ENCODE measurements at places on chromosomes 2 and 18.
A peak's percentile ranks its signal among the peaks of the same experiment; 100 is the strongest.

GRCh38 chr2:5914811-5915611, 222.8 kb downstream of the SOX11 start:
- DNase-seq = peak; percentile 1

GRCh38 chr2:240957656-240958365, 40.6 kb upstream of the SNED1 start:
- DNase-seq = no peak

DNA sequence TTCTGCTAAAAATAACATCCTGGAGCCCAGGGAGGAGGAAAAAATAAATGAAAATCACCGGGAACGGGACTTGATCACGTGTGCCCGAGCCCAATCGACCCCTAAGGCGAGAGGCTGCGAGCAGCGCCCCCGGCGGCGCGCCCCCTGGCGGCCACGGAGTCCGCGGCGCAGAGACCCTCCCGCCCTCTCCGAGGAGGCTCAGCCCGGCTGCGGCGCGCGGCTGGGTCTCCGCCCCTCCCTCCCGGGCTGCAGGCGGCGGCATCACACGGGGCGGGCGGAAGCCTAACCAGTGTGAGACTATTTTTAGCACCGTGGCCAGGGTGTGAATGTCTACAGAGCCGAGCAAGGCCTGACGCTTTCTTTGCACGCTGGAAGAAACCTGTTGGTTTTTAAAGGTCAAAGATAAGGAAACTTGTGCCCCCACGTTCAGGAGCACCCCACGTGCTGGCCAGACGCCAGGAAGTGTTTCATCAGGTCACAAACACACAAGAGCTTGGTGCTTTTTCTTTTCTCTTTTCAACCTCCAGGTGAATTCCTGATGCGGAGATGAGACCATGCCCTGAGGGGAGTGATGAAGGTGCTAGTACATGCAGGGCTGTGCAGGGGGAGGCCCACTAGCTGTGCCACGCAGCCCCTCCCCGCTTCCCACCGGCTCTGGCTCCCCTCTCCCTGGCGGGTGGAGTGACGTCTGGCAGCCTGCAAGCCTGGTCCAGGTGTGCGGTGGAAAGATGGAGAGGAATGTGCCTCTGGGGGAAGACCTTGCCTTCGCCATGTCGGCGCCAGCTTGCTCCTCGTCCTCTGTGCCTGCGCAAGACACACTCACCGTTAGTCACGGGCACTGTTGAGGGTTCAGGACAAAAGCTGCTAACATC, 35.3 kb upstream of the DNMT3A start:
- peak; percentile 87 for DNase-seq

DNA sequence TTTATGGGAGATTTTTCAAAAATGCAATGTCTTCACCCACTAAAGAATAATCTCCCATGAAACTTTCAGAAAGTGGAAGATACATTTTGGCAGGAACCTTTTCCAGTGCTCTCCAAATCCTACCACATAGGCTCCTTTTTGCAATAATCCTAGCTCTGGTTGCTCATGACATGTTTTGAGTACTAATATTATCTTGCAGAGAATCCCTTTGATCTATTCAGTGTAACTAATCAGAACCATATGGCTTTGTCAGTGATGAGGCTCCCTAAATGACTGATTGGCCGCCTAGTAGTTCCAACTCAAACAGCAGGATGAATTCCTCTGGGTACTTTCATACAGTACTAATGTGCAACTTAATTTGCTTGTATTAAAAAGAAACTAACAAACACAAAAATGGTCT, 544.0 kb upstream of the FAM98A start:
- DNase-seq = no peak

- no peak for DNase-seq
These were observed 153.5 kb downstream of the MYCN start for GRCh38 chr2:16093639-16094529.

DNA sequence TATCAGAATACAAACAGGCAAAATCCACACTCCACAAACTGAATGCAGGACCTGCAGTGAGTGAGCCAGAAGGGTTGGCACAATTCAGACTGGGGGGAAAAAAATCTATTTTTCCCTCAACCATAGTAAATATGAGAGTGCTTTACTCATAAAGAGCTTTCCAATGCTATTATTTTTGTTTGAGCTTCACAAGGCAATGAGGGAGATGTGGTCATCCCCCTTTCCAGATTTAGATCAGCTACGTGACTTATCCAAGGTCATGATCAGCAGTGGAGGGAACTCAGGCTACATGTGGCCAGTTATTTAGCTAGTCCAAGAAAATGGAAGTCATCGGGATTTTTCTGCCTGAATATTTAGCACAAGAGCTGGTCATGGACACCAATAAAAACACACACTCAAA, 120.4 kb upstream of the KLF7 start:
- no peak for DNase-seq

DNA sequence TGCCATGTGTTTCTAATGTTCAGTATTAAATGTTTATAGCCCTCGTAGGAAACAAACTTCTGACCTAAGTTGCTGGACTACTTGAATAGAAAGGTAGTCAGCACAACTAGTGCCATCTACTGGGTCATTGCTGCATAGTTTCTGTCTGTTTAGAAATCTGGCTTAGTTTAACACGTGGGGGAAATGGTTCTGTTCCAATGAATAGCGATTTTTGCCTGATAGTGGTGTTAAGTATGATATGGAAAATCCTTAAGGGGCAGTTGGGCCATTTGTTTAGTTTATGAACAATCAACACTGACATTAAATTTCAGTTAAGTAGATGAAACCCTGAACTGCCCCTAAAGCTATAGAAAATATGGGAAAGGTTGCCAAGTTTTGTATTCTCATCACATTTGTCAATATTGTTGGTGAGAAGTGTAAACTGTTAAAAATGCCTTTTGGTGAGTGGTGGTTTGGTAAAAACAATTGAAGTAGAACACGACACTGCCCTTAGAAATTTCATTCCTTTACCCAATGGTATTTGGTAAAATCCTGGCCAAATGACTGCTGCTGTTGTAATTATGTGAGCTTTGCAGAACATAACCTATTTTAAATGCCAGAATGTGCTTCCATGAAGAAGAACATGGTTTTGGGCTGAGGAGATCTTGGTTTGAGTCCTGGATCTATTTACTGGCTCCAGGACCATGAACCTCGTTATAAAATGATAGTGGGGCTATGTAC, 13.2 kb downstream of the NABP1 start:
- DNase-seq = peak; percentile 77

GRCh38 chr2:236580746-236581355, 11.2 kb downstream of the ACKR3 start:
- DNase-seq = no peak

- no peak for DNase-seq
These were observed 52.3 kb downstream of the KLF7 start for GRCh38 chr2:207113414-207113813.

- DNase-seq = no peak
These were observed 281.9 kb downstream of the ZEB2 start for GRCh38 chr2:144237830-144238627.

GRCh38 chr2:217222309-217222910, 362.5 kb upstream of the TNP1 start:
- no peak for DNase-seq

DNA sequence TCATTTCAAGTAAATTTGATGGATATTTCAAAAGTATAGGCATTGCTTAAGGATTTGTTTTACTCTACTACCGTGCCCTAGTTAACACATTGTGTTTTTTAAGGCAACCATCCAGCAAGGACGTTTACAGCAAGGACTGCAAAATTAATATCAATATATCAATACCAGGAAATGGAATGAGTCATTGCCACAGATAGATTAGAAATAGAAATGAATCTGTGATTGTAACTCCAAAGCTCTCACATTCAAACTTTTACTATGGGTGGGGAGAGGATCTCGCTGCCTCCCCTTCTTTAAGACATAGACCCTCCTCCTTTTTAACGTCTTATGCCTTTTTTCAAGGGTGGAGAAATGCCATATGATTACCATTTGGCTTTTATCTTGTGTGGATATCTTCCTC, 3.8 kb downstream of the CD28 start:
- DNase-seq = no peak

DNA sequence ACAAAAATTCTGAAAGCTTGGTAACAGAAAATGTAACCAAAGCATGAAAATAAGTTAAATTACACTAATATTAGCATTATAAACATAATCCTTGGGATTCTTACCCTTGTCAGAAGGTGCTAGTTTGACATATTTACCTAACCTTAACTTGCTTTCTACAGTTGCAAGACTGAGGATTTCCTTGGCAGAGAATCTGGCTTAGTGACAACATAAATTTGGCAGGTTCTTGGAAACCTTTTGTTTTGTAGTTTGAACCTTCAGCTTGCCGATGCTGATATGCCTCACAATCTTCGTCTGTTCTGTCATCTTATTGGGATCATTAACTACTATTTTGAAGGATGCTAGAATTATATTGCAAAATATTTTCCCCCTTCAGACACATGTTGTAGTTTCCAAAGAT, 3.4 kb downstream of the XIRP2 start:
- DNase-seq = no peak

DNA sequence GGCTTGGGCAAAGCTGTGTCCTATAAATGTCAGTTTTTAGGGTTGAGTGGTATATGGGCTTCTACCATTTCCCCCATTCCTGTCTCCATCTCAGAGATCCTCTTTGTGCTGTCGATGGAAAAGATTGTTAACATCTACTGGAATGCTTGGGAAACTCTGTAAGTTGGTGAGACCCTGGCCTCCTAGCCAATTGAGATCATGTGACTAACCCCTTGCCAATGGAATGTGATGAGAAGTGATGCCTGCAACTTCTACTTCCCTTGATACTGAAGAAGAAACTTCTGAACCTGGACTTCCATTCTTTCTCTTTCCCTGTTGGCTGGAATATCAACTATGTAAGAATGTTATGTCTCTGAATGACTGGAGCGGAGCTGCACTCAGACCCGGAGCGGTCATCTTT, 14.5 kb downstream of the SLC39A10 start:
- no peak for DNase-seq

DNA sequence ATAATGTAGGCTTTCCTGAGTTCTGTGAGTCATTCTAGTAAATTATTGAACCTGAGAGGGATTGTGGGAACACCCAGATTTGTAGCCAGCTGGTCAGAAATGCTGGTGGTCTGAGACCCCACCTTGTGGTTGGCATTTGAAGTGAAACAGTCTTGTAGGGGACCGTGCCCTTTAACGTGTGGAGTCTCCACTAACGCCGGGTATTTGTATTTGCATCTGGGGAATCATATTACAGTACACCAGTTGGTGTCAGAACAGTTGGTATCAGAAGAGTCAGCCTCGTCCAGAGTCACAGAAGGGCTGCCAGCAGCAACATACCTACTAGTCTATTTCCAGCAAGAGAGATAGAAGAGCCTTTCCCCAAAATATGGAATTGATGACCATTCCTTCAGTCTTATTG, 38.3 kb upstream of the PTPN4 start:
- DNase-seq = no peak

- DNase-seq = no peak
These were observed 67.4 kb downstream of the TXNL1 start for GRCh38 chr18:56570978-56571377.

DNA sequence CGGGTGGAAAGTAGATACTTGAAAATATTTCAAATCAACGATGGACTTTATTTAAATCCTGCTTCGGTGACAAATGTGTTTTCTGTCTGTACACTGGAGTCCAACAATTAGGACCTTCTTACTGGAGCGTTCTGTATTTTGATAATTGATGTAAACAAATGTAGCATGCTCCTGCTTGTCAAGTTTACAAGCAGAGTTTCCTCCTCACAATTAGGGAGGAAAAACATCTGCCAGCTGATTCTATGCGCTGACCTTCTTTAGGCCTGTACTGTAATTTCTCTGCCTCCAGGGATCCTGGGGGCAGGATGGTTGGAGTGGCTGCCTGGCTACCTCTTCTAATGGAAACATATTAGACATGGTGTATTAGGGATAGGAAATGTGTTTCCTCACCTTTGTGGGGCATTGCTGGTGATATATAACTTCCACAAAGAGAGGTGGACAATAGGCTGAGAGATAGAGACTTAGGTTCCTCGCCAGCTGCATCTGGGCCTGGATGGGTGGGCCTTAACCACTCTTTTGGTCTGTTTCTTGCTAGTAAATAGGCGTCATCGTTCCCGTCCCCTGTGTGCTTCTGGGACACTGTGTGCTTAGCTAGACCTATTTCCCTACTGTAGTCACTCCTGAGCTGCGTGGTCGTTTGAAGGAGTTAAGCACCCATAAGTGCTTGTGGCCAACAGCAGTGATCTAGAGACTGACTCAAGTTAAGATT, 19.3 kb downstream of the GATA6 start:
- no peak for DNase-seq

GRCh38 chr2:44171018-44171417, 2.3 kb downstream of the PPM1B start:
- DNase-seq = peak; percentile 51

All from MCF 10A (cell line).